Large intestine (tissue), 12 donors: ENCODE measurements at places on chromosomes 16 and 17. TPM values are rescaled to one million over a fixed set of nuclear protein-coding genes. Genes with fewer than 3 reads are reported as not detected.

The ALDH3A1 gene
- 1.6 TPM for polyA plus RNA-seq

DNA sequence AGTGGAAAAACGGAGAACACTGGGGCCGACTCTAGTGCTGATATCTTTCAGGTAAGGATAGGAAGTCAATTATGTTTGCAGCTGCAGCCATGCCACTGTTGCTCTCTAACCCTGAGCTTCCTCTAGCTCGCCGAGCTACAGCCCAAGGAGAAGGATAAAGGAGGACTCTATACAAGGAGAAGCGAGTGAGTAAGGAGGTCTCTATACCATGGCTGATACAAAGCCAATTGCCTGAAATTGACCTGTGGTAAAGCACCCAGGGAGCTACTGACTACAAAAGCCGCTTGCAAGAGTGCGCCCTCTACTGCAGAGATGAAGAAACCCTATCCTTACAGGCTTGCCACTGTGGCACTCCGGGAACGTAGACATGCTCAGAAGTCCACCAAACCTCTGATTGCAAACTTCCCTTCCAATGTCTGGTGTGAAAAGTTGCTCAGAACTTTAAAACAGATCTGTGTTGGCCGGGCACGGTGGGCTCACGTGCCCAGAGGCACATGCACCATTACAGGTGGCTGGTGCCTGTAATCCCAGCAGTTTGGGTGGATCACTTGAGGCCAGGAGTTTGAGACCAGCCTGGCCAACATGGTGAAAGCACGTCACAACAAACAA lies 10.8 kb upstream of the SLC46A1 start:
- no peak for DNase-seq

- DNase-seq: peak; percentile 12
Measured at GRCh38 chr16:7938175-7938574, 605.5 kb downstream of the RBFOX1 start.

DNA sequence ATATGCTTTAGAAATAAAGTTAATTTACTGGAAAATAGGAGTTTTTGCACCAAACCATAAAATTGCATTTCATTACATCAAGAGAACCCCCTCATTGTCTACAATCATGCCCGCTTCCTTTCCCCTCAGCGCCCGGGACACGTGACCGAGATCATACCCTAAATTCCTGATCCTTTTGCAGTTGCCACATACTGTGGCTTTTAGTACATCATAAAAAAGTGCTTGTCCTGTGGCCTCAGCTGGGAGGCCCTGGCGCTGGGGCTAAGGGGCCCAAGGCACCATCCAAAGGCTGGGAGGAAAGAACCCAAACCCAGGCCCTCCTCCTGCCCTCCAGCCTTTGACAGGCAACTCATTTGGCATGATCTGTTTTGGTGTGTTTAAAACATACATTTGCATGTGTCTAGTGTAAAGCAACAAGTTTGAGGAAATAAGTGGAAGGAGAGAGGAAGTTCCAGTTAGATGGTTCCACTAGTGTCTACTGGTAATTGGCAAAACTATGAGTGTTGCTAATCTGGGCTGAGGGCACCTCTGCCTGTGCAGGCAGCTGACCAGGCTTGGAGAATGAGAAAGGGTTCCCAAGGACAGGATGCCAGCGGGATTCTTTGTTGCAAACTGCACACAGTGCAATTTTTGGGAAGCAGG lies 6.0 kb downstream of the CDK5R1 start:
- no peak for DNase-seq

DNA sequence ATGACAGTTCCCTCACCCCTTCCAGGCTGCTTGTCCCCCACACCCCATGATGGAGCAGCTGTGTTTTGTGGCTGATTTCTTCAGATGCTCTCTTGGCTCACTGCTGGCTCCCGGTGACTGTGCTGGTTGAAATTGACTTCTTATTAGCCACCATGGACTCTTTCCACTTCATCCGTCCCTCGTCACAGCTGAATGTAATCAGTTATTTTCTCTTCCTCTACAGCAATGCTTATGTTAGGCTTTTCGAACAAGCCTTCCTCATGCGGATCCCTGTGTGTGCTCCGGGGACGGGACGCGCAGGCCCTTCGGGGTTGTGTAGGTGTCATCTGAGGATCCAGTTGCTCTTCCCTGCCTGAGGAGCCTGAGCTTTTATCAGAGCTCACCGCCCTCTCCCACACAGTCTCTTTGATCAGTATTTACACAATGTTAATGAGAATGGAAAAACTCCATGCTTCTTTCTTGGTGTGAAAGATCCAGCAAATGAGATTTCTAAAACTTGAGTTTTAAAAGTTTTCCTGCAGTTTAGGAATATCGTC lies 87.5 kb downstream of the RPTOR start:
- peak; percentile 31 for DNase-seq

- DNase-seq: peak; percentile 76
Measured at GRCh38 chr17:60941028-60941427, 263.4 kb downstream of the BCAS3 start.

DNA sequence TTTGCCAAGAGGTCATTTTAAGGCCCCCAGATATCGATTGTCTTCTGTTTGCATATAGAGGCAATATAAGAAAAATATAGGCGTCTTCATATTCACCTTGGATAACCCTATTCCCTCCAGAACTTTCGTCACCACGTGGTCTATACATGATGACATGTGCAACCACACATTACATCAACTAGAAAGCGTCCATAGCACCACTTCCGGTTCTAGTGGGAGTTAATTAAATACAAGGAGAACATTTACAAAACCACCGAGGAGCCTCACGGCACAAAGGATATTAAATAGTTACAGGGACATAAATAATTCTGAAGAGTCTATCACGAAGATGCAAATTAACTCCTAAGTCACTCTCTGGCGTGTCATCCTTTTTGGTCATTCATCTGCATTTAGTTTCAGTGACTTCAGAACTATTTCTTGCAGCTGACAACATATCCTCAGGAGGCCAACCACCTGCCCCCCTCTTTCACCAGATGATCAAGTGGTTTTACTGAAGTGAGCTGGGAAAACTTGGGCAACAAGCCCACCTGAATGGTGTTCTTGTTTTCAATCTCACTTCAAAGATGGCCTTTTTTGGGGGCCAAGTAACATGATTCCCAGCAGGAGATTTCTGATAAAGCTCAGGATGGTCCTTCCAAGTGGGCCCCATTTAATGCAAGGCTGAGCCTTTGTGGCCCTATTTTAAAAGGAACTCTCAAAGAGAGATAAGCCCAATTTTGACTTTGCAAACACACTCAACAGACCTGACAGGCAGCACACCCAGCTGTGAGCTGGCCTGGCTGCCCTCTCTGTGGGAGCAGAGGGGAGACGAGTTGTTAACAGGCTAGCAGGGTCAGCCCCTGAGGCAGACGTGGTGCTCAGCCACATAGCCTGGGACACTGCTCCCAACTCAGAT lies 15.3 kb downstream of the CMTM3 start:
- no peak for DNase-seq

DNA sequence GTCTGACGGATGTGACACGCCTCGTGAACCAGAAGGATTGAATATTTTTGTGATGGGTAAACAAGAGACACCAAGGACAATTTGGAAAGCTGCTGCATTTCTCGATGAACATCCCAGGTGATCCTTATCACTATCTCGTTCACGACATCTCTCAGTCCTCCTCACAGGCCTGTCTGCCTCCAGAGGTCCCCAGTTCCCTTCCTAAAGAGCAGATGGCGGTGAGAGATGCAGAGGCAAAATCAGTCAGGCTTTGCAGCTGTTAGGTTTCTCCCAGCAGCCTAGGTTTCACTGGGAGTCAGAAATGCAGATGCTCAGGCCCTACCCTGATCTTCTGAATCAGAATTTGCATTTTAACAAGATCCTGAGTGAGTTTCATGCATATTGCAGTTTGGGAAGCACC lies 23.6 kb downstream of the SCPEP1 start:
- DNase-seq: no peak
